Forelimb muscle (tissue), 1 donor: ENCODE measurements at places on chromosomes 6 and 20. TPM values are rescaled to one million over a fixed set of nuclear protein-coding genes. Genes with fewer than 3 reads are reported as not detected.

Gene NOTCH4
- 19.9 TPM for polyA plus RNA-seq

- peak; percentile 11 for DNase-seq
Measured at GRCh38 chr6:124795643-124796463, 166.4 kb upstream of the RNF217 start.

- no peak for DNase-seq
Measured at GRCh38 chr20:57224641-57225138, 41.8 kb downstream of the BMP7 start.

- DNase-seq: no peak
Measured at GRCh38 chr6:158416883-158417759, 104.9 kb downstream of the TULP4 start.

Gene PAK5
- polyA plus RNA-seq: 0.14 TPM

Gene EPB41L2
- 190 TPM for polyA plus RNA-seq
